ENCODE measurements at places on chromosomes 11 and 22.

DNA sequence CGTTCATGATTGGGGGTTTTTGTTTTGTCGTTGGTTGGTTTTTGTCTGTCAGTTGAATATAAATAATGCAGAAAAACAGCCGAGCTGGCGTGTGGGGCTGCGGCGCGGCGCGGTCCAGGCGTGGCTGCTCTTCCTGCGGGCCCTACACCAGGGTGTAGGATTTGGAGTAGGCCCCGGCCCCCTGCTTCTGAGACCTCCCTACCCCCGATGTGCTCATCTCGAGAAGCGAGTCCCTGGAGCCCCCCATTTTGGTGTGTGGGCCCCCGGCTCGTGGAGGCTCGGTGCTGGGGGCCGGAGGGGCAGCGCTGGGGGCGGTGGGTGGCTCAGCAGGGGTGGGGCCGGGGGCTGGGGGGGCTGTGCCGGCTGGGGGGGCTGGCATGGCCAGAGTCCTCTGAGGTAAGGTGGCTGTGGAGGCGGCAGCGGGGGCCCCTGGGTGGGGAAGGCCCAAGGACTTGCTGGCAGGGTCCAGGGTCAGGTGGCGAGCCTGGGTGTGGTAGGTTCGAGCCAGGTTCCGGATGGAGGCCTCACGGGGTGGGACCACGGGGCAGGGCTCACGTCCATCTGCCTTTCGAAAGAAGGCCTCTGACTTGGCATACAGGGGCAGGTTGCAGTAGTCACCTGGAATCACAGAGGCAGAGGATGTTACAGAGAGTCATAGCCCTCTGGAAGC is 100.7 kb downstream of the CEP164 start:
- DNase-seq, result no peak

DNA sequence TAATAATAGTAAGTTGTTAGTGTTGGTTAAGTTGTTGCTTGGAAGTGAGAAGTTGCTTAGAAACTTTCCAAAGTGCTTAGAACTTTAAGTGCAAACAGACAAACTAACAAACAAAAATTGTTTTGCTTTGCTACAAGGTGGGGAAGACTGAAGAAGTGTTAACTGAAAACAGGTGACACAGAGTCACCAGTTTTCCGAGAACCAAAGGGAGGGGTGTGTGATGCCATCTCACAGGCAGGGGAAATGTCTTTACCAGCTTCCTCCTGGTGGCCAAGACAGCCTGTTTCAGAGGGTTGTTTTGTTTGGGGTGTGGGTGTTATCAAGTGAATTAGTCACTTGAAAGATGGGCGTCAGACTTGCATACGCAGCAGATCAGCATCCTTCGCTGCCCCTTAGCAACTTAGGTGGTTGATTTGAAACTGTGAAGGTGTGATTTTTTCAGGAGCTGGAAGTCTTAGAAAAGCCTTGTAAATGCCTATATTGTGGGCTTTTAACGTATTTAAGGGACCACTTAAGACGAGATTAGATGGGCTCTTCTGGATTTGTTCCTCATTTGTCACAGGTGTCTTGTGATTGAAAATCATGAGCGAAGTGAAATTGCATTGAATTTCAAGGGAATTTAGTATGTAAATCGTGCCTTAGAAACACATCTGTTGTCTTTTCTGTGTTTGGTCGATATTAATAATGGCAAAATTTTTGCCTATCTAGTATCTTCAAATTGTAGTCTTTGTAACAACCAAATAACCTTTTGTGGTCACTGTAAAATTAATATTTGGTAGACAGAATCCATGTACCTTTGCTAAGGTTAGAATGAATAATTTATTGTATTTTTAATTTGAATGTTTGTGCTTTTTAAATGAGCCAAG is 2.7 kb downstream of the NEAT1 start:
- DNase-seq, result peak; percentile 65

GRCh38 chr11:119363851-119364590 is 17.5 kb downstream of the USP2 start:
- DNase-seq, result no peak

DNA sequence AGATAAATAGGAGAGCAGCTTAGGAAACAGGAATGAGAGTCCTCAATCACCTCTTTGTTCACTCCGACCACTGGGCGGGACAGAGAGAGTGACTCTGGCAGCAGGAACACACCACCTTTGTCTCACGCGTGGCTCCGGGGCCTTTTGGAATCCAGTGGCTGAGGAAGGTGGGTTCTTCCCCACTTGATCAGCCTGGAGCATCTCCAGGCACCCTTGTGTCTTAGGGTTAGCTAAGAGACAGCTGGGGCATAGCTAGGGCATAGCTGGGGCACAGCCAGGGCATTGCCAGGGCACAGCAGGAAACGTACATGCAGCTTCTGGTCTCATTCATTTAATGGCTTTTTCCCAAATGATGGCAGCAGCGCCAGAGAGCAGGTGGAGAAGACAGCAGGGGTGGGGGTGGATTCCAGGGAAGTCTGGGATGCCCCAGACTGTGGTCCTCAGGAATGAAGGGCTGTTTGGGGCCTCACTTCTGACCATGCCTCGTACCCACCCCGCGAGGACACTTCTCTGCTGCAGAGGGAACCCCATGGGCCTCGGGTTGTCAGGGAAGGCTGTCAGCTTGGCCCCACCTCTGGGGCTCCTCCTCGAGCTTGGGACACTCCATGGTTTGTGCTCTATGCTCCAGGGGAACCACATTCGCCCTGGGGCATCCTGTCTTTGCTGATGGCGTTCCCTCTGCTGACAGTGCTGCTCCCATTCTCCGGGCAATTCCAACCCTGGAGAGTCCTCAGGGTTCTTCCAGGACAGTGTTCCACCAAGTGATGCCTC is 30.4 kb upstream of the SHANK2 start:
- no peak for DNase-seq

DNA sequence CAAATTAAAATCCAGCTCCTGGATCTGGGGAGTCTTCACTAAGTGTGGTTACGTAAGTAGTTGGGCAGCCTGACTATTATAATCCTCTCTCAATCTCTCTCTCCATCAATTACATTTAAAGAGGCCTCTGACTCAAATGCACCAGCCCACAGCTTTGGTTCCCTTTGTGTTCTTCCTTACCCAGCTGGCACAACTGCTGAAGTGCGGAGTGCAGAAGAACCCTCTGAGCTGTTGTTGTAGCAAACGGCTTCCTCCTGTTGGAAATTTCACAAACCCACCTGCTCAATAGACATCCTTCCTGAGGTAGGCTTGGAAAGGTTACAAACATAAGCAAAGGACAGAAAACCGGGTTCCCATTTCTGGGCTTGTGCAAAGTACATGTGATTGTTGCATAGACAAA is 17.0 kb upstream of the SORL1 start:
- no peak for DNase-seq

- no peak for DNase-seq
Observed at GRCh38 chr11:114678125-114679036, at the start of gene NXPE2. Gene NXPE2, plus strand, starts transcription at chr11:114678527. Its CDS starts 49 bp downstream, at chr11:114678576.

GRCh38 chr11:14386895-14387480 is 28.0 kb upstream of the RRAS2 start:
- no peak for DNase-seq

All from memory B cell (primary cell).